Transverse colon (tissue), 4 donors: ENCODE measurements at places on chromosomes 1 and 21. TPM values are rescaled to one million over a fixed set of nuclear protein-coding genes. Genes with fewer than 3 reads are reported as not detected.
A peak's percentile ranks its signal among the peaks of the same experiment; 100 is the strongest.

GRCh38 chr1:220655961-220656740 is 34.0 kb upstream of the C1orf115 start:
- H3K27me3 ChIP-seq = no peaks in the 10 kb centered on the region
- DNase-seq = no peak
- H3K4me1 ChIP-seq = no peaks in the 10 kb centered on the region
- H3K4me3 ChIP-seq = no peak overlapping the region
- H3K36me3 ChIP-seq = no peaks in the 10 kb centered on the region
- H3K27ac ChIP-seq = no peak overlapping the region

- no peaks in the 10 kb centered on the region for H3K27me3 ChIP-seq
- no peak for DNase-seq
- no peak overlapping the region for H3K4me3 ChIP-seq
Measured at GRCh38 chr21:25845729-25846256, 111.0 kb downstream of the GABPA start.

DNA sequence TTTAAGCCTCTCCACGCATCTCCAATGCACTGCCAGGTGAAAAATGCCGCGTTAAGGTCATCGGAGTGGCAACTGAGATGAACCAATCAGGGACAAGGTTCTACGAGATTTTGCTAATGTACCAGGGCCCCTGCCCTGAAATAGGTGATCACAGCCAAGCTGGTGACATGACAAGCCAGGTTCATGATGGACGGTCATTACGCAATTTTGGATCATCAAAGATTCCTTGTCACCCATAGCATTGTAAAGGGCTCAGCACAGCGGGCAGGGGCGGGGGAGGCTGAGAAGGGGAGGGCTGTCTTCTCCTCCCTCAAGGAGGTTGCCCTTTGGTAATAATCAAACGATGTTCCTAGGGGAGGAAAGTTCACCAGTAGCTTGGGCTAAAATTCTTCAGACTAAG is 475.5 kb downstream of the NPHP4 start:
- H3K36me3 ChIP-seq = no peaks in the 10 kb centered on the region
- H3K27ac ChIP-seq = no peak overlapping the region
- H3K27me3 ChIP-seq = no peaks in the 10 kb centered on the region
- H3K4me3 ChIP-seq = no peak overlapping the region

DNA sequence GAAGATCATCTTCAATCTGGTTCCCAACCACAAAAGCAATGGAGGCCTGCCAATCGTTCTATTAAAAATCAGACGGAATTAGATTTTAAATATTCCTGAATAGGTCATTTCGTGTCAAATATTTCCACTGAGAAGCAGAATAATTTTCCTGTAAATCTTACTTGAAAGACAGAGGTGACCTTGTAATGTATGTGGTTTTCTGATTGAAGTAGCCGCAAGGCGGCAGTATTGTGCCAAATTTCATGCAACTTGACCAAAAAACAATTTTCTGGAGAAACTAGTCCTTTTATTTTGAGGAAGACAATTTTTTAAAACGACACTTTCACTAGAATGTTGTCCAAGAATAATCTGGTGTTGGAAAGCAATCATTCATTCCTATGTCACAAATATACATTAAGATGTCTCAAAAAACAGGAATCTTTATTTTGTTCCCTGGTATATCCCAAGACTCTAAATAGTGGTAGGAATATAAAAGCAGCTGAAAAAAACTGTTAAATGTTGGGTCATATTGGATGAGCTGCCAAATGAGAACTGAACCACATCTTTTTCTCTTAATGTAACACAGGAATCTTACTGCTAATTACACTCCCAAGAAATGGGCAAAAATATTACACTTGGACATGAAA is 33.6 kb downstream of the SPAG17 start:
- no peaks in the 10 kb centered on the region for H3K27me3 ChIP-seq
- no peak overlapping the region for H3K27ac ChIP-seq
- H3K36me3 ChIP-seq = no peaks in the 10 kb centered on the region
- H3K4me3 ChIP-seq = no peak overlapping the region
- DNase-seq = peak; percentile 28
- no peaks in the 10 kb centered on the region for H3K4me1 ChIP-seq

DNA sequence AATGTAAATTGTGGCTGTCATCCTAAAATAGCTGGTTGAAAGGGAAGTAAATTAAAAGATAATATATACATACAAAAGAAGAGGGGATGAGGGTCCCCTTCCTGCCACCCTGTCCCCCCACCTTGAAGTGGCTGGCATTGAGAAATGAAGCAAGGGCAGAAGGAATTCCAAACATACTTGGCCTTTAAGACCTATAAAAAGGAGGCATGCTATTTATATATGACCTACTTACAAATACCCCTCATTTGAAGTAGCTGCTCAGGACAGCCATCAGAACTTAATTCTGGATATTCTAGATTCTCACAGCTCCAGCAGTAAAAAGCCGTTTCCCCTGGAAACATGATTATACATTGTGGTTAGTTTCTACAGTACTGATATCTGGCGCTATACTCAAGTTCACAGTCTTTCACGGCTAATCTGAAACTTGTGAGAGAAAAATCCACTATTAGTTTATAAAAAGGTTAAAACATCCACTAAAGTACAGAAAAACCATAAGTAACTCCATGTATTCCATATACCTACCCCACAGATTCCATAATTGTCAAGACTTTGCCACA is 9.6 kb upstream of the MAP10 start:
- no peak overlapping the region for H3K4me3 ChIP-seq
- no peak for DNase-seq
- no peak overlapping the region for H3K27ac ChIP-seq
- no peaks in the 10 kb centered on the region for H3K27me3 ChIP-seq
- H3K36me3 ChIP-seq = no peaks in the 10 kb centered on the region
- H3K4me1 ChIP-seq = peaks cover 14% of the 10 kb centered on the region

GRCh38 chr21:38354746-38355145 is 98.0 kb downstream of the KCNJ15 start:
- H3K27ac ChIP-seq = no peak overlapping the region
- DNase-seq = no peak
- no peaks in the 10 kb centered on the region for H3K4me1 ChIP-seq
- H3K4me3 ChIP-seq = no peak overlapping the region

- H3K27ac ChIP-seq = peak overlapping the region; percentile 98
- H3K4me3 ChIP-seq = peak overlapping the region; percentile 71
- peaks cover 48% of the 10 kb centered on the region for H3K4me1 ChIP-seq
Measured at GRCh38 chr1:155324717-155325602, 4.3 kb downstream of the RUSC1 start.

DNA sequence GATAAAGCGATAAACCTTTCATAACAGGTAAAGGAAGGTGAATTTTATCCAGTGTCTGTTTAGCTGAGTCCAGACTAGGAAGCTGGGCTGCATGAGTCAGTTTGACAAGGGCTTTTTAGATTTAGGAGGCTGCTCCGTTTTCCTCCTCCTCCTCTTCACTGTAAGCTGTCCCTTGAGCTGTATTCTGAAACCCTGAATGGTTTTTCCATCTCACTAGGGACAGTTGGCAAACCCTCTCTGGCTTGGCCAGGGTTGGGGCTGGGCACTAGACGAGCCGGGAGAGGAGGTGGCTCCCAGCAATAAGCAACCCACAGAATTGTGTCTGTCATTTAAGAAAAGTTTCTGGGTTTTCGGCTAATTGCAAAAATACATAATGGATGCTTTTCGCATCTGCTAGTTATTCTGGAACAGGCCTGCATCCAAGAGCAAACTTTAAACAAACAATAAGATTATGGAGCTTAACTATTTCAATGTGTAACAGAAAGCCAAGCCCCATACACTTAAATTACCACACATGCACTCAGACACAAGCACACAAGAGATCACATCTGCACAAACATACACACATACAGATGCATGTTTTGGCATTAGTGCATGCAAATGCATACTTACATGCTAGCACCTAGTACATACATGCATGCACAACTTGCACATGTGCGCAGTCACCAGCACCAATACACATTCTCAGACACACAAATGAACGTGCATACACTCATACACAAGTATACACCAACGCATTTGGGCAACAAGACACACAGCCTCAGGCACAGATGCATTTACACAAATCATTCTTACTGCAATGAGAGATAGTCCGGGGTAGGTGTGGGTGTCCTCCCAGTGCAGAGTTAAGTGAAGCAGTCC is 27.8 kb upstream of the FOXE3 start:
- no peak overlapping the region for H3K4me3 ChIP-seq
- H3K27me3 ChIP-seq = no peaks in the 10 kb centered on the region
- H3K27ac ChIP-seq = no peak overlapping the region
- DNase-seq = no peak
- H3K36me3 ChIP-seq = no peaks in the 10 kb centered on the region

DNA sequence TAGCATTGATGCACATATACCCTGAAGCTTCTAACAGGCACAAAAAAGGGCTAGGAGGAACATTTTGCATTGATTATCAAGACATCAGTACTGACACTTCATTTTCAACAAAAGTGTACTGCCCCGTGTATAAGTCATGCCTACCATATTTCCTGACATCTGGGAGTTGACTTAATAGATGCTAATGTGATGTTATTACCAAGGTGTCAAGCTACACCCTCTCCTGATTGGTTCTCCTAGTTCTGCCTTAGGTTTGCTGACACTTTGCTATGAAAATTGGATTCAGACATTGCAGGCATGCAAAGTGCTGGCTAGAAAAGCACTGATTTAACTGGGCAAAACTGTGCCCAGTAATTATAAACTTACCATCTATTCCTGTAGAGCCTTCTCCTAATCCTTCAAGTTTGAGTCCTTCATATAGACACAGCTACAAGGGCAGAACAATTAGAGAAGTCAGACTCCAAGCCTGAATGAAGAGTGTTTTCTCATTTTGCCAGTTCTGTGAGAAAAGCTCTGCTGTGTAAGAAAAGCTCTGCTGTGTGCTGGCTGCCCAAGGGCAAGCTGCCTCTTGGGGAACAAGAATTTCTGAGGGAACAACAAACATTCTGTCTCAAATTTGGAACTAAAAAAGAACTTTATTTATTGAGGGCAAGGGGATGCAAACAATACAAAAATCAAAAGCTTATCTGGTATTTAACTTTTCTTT is 11.2 kb downstream of the S100A10 start:
- no peaks in the 10 kb centered on the region for H3K27me3 ChIP-seq
- H3K27ac ChIP-seq = no peak overlapping the region
- DNase-seq = no peak
- H3K4me1 ChIP-seq = peaks cover 7% of the 10 kb centered on the region

- no peak for DNase-seq
- H3K27me3 ChIP-seq = peaks cover 5% of the 10 kb centered on the region
- no peaks in the 10 kb centered on the region for H3K4me1 ChIP-seq
- H3K36me3 ChIP-seq = no peaks in the 10 kb centered on the region
Measured at GRCh38 chr1:157161901-157162300, 23.7 kb upstream of the ETV3 start.

GRCh38 chr1:53498555-53499131 is 39.4 kb downstream of the DMRTB1 start:
- H3K4me1 ChIP-seq = peaks cover 6% of the 10 kb centered on the region
- DNase-seq = no peak
- no peak overlapping the region for H3K4me3 ChIP-seq
- H3K36me3 ChIP-seq = no peaks in the 10 kb centered on the region
- no peak overlapping the region for H3K27ac ChIP-seq

GRCh38 chr1:28193701-28194161 is 17.2 kb upstream of the PTAFR start:
- no peaks in the 10 kb centered on the region for H3K4me1 ChIP-seq
- no peaks in the 10 kb centered on the region for H3K27me3 ChIP-seq
- H3K27ac ChIP-seq = no peak overlapping the region
- DNase-seq = no peak
- H3K4me3 ChIP-seq = no peak overlapping the region
- no peaks in the 10 kb centered on the region for H3K36me3 ChIP-seq

DNA sequence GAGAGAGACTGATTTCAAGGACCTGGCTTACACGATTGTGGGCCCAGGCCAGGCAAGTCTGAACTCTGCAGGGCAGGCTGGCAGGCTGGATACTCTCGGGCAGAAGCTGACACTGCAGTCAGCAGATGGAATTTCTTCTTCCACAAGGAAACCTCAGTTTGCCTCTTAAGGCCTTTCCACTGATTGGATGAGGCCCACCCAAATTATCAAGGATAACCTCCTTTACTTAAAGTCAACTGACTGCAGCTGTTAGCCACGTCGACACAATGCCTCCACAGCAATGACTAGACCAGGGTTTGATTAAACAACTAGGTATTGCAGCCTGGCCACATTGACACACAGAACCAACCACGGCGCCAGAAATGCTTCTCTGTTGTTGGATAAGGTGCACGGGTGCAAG is 130.5 kb downstream of the PSMG1 start:
- H3K27me3 ChIP-seq = no peaks in the 10 kb centered on the region
- H3K27ac ChIP-seq = no peak overlapping the region
- H3K4me3 ChIP-seq = no peak overlapping the region
- no peaks in the 10 kb centered on the region for H3K4me1 ChIP-seq
- H3K36me3 ChIP-seq = no peaks in the 10 kb centered on the region

GRCh38 chr1:6117624-6118023 is 62.5 kb downstream of the CHD5 start:
- no peaks in the 10 kb centered on the region for H3K4me1 ChIP-seq
- H3K36me3 ChIP-seq = no peaks in the 10 kb centered on the region
- no peak overlapping the region for H3K27ac ChIP-seq

- no peaks in the 10 kb centered on the region for H3K27me3 ChIP-seq
- H3K4me1 ChIP-seq = no peaks in the 10 kb centered on the region
- DNase-seq = no peak
- no peaks in the 10 kb centered on the region for H3K36me3 ChIP-seq
- no peak overlapping the region for H3K27ac ChIP-seq
- H3K4me3 ChIP-seq = no peak overlapping the region
Measured at GRCh38 chr1:60087681-60088080, 14.1 kb upstream of the C1orf87 start.

DNA sequence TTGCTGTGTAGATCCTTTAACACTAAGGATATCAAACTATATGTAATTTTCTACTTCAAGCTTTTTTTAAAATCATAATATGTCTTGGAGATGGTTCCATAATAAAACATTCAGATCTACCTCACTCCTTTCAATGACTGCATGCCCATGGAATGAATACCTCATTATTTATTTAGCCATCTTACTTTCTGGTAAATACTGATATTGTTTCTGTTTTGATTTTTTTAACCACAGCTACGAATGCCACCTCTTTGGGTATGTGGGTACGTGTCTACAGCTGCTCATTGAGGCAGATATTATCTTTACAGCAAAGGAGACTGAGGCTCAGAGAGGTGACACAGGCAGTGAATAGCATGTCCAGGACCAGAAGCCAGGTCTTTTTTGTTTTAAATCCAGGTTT is 215.7 kb downstream of the ST6GALNAC3 start:
- H3K36me3 ChIP-seq = no peaks in the 10 kb centered on the region
- no peaks in the 10 kb centered on the region for H3K27me3 ChIP-seq
- no peak overlapping the region for H3K27ac ChIP-seq
- no peak for DNase-seq

DNA sequence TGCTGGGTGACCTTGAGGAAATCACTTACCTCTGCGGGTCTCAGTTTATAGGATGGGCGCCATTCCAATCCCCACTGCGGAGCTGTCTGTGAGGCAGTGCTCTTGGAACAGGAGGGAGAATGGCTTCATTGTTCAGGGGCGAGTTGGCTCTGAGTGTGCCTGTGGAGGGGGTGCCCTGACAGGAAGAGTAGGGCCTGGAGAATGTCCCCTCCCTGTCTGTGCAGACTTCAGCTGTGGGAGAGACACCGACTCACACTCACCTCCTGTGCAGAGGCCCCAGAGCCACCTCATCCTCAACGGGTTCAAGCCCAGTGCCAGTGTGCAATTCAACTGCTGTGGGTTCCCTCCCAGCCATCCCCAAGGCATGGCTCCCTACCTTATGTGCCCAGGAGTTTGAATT is 17.1 kb downstream of the ADORA1 start:
- DNase-seq = no peak
- H3K27me3 ChIP-seq = no peaks in the 10 kb centered on the region
- no peak overlapping the region for H3K4me3 ChIP-seq

BSND gene
- not detected for total RNA-seq

ARHGEF10L gene
- 115 TPM for total RNA-seq

STUM gene
- 2.7 TPM for total RNA-seq

TNFRSF1B gene
- total RNA-seq = 13.8 TPM

DNAI4 gene
- 26.5 TPM for total RNA-seq

EDARADD gene
- total RNA-seq = not detected

EFHD2 gene
- 188 TPM for total RNA-seq

LCE3D gene
- not detected for total RNA-seq
